ENCODE measurements at places on chromosomes 16 and 17.
A peak's percentile ranks its signal among the peaks of the same experiment; 100 is the strongest.

GRCh38 chr17:73887739-73888138, 243.5 kb upstream of the SDK2 start:
- no peak for DNase-seq

DNA sequence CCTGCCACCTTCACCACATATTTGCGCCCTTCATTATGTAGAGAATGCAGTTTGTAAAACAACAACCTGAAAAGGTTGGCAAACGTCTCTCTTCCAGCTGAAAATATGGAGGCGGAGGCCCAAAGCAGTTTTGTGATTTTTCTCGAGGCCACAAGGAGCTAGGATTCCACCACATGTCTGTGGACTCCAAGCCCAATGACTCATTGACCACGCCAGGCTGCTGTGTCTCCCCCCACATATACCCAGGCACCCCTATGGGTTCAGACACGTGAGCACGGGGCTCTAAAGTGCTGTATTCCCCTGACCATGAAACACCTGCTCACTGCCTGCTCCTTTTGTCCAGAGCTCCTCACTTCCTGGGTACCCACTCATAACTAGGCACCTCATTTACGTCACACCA, 121.4 kb upstream of the CDH5 start:
- DNase-seq, result peak; percentile 22

GRCh38 chr16:84223456-84223855, 16.4 kb downstream of the KCNG4 start:
- peak; percentile 15 for DNase-seq

DNA sequence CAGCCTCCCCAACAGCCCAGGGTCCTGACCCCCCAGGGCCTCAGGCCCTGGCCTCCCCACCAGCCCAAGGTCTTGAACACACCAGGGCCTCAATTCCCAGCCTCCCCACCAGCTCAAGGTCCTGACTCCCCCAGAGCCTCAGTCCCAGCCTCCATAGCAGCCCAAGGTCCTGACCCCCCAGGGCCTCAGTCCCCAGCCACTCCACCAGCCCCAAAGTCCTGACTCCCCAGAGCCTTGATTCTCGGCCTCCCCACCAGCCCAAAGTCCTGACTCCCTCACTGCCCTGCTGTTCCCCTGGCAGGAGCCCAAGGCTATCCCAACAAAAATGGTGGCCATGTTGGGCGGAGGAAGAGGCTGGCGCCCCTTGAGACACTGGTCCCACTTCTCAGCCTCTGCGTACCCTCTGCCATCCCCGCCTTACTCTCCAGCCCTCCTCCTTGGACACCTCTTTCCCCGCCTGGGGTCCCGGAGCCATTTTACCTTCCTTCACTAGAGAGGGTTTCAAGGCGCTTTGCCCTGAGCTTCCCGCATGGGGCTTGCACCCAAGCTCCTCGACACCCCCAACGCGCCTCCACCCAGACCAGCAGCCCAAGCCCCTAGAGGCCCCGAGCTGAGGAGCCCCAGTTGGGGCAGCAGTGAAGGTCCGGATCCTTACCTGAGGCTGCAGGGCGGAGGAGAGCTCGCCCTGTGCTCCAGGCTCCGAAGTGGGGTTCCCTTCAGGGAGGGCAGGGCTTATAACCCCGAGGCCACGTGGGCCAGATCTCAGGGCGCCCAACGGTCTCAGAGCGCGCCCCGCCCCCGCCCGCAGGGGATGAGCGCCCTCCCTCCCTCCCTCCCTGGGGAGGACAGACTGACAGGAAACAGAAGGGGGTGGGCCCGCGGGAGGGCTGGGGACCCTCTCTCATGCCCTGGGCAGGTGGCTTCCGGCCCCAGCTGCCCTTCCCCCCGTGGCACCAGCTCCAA, 3.5 kb upstream of the TSPOAP1 start:
- DNase-seq, result no peak

DNA sequence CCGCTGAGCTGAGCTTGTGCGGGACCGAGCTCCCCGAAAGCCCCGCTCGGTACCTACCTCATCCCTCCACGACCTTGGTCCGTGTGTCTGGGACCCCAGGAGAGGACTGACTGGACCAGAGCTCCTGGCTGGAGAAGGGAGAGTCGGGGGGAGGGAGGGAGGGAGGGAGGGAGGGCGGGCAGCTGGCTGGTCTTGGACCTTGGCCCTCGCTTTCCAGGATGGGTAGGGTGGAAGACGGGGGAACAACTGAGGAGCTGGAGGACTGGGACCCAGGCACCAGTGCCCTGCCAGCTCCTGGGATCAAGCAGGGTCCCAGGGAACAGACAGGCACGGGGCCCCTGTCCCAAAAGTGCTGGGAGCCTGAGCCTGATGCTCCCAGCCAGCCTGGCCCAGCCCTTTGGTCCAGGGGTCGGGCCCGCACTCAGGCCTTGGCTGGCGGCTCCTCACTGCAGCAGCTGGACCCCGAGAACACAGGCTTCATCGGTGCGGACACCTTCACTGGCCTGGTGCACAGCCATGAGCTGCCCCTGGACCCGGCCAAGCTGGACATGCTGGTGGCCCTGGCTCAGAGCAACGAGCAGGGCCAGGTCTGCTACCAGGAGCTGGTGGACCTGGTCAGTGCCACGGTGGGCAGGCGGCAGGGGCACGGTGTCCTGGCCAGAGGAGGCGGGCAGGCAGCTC, 553 bp downstream of the RHBDL1 start:
- DNase-seq, result no peak

GRCh38 chr17:50863221-50863843, 2.8 kb downstream of the TOB1 start:
- peak; percentile 59 for DNase-seq

GRCh38 chr17:62629556-62630364, 2.3 kb downstream of the MRC2 start:
- DNase-seq, result peak; percentile 56

DNA sequence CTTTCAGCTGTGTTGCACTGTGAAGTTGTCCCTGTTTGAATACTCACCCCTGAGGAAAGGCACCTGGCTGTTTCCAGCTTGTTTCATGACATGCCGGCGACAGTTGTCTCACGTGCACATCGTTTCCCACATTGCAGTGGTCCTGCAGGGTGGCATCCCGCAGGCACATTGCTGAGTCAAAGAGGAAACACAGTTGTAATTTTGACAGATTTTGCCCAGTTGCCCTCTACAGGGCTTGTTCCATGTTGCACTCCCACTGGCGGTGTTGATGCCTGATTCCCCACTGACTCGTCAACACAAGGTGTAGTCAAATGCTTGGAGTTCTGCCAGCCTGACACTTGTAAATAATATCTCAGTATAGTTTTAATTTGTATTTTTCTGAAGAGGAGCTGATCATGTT, 23.8 kb downstream of the EPN2 start:
- DNase-seq, result peak; percentile 17

GRCh38 chr16:28014851-28015250, 48.7 kb downstream of the GSG1L start:
- no peak for DNase-seq

- DNase-seq, result peak; percentile 29
Observed at GRCh38 chr17:15892731-15893657, 51.9 kb upstream of the ADORA2B start.

DNA sequence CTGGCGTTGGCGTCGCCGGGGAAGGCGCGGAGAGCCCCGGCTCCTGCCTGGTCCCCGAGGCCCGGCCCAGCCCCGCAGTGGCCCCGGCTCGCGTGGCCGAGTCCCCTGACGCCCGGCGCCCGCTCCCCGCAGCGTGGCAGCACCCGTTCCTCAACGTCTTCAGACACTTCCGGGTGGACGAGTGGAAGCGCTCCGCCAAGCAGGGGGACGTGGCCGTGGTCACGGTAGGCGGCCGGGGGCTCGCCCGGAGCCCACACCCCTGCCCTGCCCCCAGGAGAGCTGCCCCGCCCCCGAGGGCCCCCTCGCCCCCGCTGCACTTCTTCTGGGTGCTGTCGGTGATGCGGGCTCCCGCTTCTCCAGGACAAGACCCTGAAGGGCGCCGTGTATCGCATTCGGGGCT, 466 bp downstream of the WDR90 start:
- DNase-seq, result peak; percentile 59

DNA sequence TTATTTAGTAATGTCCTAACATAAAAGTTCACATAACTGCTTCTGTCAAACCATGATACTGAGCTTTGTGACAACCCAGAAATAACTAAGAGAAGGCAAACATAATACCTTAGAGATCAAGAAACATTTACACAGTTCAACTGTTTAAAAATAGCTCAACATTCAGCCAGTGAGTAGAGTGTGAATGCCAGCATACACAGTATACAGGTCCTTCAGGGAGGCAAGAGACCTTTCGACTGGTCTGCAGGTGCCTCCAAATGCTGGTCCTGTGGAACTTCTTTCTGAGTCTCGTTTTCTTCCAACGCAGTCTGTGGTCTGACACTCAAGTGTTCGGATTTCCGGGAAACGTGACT, 10.3 kb downstream of the MRPS23 start:
- no peak for DNase-seq

DNA sequence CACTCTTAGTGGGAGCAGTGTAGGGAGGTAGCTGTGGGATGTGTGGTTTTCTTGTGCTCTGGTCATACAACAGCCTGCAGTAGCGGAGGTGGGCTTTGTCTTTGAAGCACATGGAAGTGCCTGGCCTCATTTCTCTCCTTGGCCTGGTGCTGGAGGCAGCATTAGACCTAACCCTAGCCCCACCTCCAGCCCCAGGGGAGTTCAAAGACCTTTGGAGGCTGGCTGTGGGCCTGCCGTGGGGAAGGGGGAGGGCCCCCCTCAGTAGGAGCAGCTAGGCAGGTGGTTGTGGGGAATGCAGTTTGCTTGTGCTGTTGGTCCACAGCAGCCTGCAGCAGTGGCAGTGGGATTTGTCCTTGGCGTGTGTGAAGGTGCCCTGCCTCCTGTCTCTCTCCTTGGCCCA, 91.7 kb downstream of the BCAS3 start:
- no peak for DNase-seq

DNA sequence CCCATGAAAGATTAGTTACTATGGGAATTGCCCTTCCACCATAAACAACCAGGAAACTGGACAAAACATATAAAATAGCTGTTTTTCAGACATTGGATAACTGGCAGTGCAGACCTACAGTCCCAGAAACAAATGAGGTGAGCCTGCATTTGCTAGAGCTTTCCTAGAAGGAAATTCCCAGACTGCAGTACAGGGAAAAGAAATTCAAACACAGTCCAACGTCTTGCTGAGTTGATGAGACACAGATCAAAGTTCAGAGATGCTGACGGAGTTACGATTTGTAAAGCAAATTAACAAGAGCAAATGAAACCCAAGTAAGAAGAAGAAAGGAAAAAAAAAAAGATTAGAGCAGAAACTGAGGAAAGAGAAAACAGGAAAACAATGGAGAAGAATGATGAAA, 41.3 kb upstream of the MNT start:
- no peak for DNase-seq

GRCh38 chr16:72677662-72678447, 370.1 kb downstream of the ZFHX3 start:
- peak; percentile 51 for DNase-seq

DNA sequence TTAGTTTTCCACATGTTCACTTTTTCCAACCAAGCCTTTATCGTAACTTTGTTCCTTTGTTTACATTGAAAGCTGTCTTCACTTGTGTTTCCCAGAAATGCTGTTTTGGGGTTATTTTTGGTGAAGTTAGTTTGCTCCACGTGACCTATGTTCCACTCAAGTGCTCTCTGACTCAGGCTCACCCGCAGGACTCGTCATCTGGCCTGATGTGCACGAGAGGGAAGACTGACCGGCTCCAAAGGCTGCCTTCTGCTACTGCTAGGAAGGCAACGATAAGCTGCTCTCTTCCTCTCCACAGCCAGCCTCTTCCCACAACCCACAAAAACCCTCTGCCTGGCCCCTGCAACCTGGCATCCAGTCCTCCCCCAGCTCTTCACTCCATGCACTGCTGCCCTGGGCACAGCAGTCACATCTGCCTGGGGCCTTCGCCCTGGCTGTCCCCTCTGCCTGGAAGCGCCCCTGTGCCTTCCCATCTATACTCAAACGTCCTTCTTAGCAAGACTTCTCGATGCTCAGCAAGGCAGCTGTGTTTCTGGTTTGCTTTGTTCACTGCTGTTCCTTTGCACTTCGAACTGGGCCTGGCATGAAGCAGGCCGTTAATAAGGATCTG, 28.0 kb downstream of the ZCCHC14 start:
- DNase-seq, result peak; percentile 98

GRCh38 chr17:252456-252855, 71.0 kb upstream of the DOC2B start:
- DNase-seq, result no peak

GRCh38 chr17:6576038-6576785, 19.9 kb upstream of the PITPNM3 start:
- DNase-seq, result no peak

DNA sequence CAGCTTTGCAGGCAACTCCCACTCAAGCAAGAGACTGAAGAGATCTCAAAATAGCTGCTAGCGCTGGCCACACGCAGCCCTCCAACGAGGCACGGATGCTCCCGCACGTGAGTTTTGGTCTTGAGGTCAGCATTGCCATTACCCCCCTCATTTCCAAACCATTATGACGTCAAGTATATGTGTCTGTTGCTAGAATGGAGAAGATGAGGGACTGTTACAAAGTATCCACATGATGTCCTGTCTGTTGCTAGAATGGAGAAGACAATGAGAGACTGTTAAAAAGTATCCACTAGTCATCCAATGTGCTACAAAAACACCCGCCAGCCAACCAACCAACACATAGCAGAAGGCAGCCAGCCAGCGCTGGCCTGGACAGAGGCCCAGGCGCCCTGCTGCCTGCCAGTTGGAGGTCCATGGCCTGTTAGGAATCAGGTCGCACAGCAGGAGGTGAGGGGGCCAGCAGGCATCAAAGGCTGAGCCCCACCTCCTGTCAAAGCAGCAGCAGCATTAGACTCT, 24.8 kb downstream of the KLHDC4 start:
- peak; percentile 56 for DNase-seq

- no peak for DNase-seq
Observed at GRCh38 chr16:29699324-29700219, 20.6 kb downstream of the QPRT start.

DNA sequence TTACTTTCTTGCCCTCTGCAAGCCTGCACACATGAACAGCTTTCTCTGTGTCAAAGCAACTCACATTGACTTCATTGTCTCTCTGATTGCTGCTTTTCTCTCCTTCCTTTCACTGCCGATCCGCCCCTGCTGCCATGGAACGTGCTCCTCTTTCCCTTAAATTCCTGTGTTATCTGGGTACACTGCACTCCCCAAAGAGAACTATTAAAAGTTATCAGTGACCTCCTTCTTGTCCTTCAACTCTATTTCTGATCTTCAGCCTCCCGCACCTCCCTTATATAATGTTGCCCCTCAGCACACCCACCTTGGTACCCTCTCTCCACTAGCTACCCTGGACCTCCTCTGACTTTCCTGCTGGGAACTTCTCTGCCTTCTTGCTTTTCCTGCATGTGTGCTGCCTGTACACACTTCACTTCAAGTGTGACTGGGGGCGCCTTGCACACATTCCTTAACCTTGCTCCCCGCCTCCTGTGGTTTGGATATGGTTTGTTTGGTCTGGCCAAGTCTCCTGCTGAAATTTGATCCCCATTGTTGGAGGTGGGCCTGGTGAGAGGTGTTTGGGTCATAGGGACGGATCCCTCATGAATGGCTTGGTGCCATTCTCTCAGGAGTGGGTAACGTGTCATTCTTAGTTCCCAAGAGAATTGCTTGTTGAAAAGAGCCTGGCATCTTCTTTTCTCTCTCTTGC, 26.7 kb upstream of the PMP22 start:
- DNase-seq, result no peak

DNA sequence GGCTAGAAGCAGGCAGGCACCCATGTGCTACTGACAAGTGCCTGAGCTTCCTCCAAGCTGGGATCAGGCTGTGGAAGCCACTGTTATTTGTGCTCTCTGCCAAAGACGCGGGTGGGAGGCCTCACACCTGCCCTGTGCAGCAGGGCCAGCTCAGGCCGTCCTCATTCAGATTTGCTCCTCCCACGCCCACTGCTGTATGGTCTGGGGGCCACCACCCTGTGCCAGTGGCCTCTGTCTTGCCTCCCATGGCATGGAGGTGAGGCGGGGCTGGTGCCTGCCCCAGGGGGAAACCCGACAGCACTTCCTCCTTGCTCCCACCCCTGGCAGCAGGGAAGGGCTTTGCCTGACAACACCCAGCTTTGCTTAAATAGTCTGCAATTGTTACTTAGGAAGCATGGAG, 356.5 kb upstream of the CDH8 start:
- no peak for DNase-seq
